Breast epithelium (tissue), 4 donors: ENCODE measurements at places on chromosomes 3 and 15. TPM values are rescaled to one million over a fixed set of nuclear protein-coding genes. Genes with fewer than 3 reads are reported as not detected.

DNA sequence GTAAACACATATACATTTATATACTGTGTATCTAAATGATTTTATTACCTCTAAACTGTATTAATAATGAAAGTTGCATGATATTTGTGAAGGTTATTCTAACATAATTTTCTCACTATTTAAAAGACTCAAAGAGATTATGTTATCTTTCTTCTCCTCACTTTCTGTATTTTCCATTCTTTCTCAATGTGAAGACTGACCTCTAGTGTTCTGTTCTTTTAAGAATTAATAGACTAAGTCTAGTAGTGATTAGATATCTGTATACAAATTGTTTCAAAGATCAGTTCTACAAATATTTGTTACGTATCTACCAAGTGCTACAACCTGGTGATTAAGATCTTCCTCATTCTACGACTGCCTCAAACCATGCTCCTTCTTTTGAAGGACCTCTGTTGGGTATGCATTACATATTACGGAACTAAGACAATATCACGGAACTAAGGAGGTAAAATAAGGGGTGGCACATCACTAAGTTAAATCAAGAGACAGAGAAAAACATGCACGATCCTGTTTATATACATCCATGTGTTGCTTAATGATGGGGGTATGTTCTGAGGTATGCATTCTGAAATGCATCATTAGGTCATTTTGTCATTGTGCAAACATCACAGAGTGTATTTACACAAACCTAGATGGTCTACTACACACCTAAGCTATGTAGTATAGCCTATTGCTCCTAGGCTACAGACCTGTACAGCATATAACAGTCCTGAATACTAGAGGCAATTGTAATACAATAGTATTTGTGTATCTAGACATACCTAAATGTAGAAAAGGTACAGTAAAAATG lies 161.5 kb upstream of the KBTBD8 start:
- no peak for DNase-seq

Gene DZIP1L
- 25.3 TPM for total RNA-seq

DNA sequence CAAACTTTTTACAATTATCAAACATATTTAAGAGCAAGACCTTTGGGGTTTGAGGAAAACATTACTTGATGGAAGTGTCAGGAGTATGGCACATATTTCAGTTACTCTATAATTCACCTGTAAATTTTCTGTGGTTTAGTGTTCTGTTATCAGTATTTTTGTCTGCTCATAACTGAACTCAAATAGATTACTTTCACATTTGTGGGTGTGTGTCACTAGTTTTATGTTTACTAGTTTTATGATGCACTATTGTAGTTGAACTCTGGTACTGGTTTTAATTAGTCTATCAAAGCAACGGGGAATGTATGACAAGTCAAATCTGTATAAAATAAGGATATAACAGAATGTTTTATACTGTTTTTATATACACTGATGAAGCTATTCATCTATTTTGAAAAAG lies 27.2 kb downstream of the OXSM start:
- no peak for DNase-seq

Gene HYAL3
- total RNA-seq: 2.3 TPM

- no peak for DNase-seq
Observed at GRCh38 chr15:49082960-49083359, 36.7 kb upstream of the SECISBP2L start.

- DNase-seq: no peak
Observed at GRCh38 chr3:16439163-16439847, 74.2 kb downstream of the RFTN1 start.

DNA sequence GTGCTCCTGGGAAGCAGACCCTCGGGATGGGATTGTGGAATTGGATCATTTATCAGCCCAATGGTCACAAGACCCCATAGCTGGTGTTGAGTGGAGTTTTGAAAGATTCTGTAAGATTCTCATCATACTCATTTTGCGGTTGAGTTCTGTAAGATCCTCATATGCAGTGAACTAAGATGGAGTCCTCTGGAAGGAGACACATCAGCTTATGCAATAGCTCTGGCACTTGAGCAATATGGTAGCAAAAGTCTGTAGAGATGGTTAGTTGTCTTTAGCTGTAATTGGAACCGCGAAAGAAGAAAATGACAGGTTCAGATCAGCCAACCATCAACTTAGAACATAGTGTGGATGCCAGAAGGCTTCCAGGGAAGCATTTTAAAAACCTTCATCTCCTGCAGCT lies 184.5 kb upstream of the TSC22D2 start:
- no peak for DNase-seq

- DNase-seq: no peak
Observed at GRCh38 chr3:117017135-117017894, 307.7 kb downstream of the TUSC7 start.

DNA sequence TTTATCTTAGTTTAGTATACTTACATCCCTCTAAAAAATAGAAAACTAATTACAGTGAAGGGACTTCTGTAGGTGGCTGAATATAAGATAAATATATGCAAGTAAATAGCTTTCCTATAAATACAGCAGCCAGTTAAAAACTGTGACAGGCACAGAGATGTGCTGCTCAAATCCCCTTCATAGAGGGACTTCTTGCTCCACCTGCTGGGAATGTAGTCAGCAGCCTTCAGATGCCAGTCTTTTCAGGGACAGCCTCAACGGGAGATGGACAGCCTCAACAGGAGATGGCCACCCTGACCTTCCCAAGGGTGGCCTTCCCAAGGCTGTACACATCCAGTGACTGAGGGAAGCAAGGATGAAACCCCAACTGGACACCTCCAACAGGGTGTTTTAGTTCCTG lies 15.7 kb upstream of the PRR23E start:
- no peak for DNase-seq

Gene RBPMS2
- not detected for total RNA-seq

- DNase-seq: no peak
Observed at GRCh38 chr15:80777137-80777536, 2.0 kb upstream of the CEMIP start.

GRCh38 chr15:85750319-85751290 lies 44.1 kb downstream of the KLHL25 start:
- DNase-seq: peak; percentile 88

DNA sequence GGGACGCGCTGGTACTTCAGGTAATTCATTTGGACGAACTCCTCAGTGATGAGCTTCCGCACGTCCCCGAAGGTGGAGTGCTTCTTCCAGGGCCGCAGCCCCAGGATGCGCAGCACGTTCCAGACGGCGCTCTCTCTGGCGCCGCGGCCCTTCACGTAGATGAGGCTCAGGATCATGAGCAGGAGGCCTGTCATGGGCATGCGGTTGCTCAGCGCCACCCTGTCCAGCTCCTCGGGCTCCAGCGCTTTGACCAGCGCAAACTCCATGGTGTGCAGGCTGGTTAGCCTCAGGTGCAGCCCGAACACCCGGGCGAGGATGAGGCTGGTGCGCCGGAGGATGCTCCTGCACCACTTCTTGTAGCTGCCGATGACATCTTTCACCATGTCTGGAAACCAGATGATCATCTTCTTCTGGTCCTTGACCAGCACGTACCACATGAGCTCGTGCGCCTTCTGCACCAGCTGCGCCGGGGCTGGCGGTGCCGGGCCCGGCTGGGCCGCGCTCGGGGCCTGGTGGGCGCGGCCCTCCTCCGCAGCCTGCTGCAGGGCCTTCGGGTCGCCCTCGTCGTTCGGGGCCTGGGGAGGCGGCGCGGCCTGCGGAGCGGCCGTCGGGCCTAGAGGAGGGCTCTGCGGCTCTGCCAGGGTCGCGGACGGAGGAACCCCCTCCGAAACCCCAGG lies 501 bp downstream of the NDN start:
- no peak for DNase-seq

DNA sequence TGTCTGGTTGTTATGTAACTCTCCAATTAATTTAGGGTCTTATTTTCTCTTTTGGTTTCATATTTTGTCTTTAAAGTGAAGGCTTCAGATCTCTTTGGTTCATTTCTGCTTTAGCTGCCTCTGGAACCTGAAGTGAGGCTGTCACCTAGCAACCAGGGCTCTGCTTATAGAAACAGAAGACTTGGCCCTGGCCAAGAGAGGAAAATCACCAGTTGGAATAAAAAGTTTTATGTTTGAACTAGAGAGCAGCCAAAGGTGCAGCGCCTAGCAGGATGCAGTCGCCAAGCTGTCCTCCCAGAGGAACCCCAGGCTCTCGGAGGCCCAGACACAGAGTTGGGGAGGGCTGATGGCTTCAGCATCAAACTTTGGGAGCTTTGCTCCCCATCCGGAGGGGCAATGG lies 41.1 kb downstream of the LYZL4 start:
- DNase-seq: peak; percentile 59

DNA sequence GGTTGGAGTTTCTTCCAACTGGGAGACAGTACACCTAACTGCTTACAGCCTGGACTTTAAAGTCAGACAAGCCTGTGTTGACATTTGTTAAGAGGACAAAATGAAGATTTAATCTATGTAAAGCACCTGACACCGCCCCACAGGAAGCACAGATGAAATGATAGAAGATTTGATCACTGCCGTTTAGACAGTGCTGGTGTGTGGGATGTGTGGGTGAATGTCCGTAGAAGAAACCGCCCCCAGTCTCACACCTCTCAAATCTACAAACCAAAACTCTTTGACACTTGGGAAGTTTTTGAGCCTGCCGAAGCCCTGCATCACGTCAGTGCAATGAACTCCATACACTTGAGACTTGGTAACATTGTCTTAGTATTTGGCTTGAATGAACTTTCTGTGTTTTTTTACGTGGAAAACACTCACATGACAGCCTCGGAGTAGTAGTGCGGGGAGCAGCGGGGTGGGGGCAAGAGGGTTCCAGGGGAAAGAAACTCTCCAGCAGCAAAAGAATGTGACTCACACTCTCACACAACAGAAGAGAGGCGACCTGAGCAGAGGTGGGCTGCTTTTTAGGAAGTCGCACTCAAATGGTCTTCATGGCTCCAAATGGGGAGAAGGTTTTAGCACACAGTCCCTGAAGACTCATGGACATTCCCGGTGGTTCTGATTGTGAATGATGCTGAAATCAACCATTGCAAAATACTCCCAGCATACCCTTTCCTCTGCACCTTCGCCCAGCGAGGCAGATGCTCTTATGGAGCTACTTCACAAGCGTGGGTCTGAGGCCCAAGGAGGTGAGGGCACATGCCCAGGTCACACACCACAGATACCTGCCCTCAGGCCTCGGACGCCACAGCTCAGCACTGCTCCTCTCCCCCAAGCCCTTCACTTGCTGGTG lies 79.2 kb downstream of the SRGAP3 start:
- DNase-seq: no peak

DNA sequence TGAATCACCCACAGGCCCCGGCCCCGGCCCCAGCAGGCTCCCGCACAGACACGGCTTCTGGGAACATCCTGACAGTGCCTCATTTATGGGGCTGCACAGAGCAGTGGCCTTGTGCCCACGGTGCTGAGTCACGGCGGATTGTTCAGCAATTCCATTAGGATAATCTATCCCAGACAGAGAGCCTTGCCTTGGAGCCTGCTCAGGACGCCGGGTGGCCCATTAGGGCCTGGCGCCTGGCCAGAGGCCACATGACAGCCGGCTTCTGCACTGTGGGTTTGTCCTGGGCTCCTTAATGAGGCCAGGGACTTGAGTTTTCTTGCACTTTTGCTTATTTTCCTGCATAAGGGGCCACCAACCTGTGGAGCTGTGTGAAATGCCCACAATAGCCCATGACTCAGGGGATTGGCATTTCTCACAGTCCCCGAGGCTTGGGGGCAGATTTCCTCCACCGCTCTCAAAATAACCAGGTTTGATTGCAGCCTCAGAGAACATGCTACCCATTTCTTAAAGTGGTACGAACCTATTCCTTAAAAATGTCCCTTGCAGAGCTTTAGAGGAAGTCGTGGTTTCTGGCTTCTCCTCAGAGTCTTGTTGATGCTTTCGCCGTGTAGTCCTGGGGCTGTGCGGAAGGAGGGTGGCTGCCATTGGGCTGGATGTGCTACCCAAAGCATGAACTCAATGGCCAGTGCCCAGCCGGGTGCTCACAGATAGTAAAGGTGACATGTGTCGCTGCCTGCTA lies 19.0 kb downstream of the SYNM start:
- peak; percentile 88 for DNase-seq

DNA sequence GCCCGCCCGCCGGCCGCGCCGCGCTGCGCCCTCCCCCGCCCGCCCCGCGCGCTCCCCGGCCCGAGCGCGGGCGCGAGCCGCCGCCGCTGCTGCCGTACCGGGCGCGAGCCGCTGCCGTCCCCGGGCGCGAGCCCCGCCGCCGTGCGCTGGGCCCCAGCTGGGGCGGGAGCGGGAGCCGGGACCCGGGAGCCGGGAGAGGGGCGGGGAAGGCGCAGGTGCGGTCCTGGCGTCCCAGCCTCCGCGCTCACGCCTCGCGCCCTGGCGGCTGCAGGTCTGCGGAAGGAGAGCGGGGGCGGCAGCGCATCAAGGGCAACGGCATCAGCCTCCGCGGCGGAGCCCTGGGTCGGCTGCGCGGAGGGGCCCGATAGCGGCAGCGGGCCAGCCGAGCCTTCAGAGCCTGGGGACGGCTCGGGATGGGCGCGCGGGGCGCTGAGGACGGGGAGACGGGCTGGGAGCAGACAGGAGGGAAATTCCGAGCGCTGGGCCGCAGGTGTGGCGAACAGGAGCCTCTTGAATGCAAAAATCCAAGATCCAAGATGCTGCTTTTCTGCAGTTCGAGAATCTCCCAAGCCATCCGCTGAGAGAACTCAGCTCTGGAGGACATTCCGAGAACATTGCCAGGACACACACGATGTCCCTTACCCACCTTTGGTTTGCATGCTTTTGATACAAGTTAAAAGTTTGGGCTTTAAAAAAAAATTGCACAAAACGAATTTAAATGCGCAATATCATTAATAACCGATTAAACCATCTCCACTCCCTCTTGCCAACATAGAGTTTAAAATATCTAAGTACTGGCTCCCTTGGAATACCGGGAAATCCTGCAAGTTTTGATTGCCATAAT lies 251.1 kb downstream of the TJP1 start:
- no peak for DNase-seq

Gene FBXW12
- total RNA-seq: 0.32 TPM

DNA sequence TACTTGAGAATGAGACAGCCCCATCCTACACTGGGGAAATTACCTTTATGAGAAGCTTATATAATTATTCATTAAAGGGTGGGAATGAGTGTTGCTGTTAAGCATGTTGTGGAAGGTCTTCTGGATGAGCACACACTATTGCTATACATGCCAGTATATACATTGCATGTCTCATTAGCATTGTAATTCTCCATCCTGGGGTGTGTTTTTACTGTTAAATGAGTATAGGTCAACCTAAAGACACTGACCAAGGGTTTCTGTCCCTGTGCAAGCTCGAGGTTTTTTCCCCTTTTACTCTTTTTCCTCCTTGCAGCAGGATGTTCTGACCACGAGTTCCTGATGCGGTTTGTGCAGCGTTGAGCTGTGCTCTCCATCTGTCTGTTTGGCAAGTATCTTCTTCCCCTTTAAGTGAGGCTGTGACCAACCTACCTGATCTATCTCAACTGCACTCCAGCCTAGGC lies 7.2 kb upstream of the IVD start:
- no peak for DNase-seq

- DNase-seq: no peak
Observed at GRCh38 chr15:89495638-89496145, 691 bp downstream of the RHCG start.

- DNase-seq: no peak
Observed at GRCh38 chr3:71724584-71725270, 475 bp downstream of the EIF4E3 start.
